ENCODE measurements at places on chromosomes 11 and 22.

GRCh38 chr22:45435544-45436139, 22.1 kb downstream of the RIBC2 start:
- DNase-seq: peak; percentile 62

- DNase-seq: no peak
These were observed 17.0 kb upstream of the SCGB1A1 start for GRCh38 chr11:62401811-62402210.

DNA sequence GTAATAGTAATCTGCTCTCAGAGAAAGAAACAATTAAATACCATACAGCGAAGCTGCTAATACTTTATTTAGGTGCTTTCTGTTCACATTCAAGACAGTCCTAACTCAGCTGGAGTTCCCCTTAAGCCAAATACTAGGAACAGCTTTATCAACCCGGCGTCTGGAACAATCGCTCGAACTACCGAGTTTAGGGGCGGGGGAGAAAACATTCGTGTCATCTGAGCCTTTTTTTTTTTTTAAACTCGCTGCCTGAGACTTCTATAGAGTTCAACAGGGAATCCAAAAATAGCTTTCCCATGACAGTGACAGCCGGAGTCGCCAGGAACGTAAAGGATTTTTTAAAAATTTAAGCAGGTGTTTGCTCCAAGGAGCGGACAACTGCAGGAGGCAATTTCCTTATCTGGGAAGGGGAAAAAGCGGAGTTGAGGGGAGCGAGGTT, 852 bp downstream of the TRAF6 start:
- no peak for DNase-seq

GRCh38 chr11:95592471-95592870, 197.1 kb downstream of the FAM76B start:
- no peak for DNase-seq

- no peak for DNase-seq
These were observed 801.7 kb downstream of the BRD1 start for GRCh38 chr22:49025791-49026493.

- DNase-seq: no peak
These were observed 15.6 kb downstream of the LTO1 start for GRCh38 chr11:69659591-69659990.

GRCh38 chr11:27553186-27553585, 46.6 kb upstream of the LIN7C start:
- no peak for DNase-seq

DNA sequence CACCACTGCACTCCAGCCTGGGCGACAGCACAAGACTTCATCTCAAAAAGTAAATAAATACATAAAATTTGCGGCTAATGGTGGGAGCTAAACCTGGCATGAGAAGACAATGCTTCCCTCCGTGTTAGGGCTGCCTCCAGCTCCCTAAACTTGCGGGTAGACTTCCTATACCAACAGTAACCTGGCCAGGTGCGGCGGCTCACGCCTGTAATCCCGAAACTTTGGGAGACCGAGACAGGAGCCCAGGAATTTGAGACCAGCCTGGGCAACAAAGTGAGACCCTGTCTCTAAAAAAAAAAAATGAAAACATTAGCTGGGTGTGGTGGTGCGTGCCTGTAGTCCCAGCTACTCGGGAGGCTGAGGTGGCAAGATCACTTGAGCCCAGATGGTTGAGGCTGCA, 25.3 kb downstream of the SLC25A18 start:
- DNase-seq: no peak

GRCh38 chr11:134231958-134232659, 7.6 kb downstream of the VPS26B start:
- DNase-seq: no peak

GRCh38 chr11:109249597-109249996, 172.4 kb upstream of the C11orf87 start:
- no peak for DNase-seq

DNA sequence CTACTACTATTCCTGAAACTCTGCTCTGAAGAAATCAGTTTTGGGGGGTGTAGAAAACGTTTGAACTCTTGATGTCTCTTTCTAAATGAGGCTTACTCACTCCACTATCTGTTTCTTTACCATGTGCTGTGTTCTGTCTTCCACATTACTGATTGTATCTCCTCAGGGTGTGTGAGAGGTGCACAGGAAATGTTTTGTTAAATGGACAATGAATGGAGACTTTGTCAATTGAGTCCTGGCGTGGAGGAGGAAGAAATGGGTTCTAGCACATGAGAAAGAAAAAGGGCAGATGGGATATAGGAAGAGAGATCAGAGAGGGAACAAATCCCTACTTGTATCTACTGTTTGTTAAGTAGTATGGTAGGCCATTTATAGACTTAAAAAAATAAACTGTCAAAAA, 577.1 kb upstream of the CCDC90B start:
- DNase-seq: no peak

- DNase-seq: no peak
These were observed 50.1 kb upstream of the SHANK2 start for GRCh38 chr11:71302534-71302909.

DNA sequence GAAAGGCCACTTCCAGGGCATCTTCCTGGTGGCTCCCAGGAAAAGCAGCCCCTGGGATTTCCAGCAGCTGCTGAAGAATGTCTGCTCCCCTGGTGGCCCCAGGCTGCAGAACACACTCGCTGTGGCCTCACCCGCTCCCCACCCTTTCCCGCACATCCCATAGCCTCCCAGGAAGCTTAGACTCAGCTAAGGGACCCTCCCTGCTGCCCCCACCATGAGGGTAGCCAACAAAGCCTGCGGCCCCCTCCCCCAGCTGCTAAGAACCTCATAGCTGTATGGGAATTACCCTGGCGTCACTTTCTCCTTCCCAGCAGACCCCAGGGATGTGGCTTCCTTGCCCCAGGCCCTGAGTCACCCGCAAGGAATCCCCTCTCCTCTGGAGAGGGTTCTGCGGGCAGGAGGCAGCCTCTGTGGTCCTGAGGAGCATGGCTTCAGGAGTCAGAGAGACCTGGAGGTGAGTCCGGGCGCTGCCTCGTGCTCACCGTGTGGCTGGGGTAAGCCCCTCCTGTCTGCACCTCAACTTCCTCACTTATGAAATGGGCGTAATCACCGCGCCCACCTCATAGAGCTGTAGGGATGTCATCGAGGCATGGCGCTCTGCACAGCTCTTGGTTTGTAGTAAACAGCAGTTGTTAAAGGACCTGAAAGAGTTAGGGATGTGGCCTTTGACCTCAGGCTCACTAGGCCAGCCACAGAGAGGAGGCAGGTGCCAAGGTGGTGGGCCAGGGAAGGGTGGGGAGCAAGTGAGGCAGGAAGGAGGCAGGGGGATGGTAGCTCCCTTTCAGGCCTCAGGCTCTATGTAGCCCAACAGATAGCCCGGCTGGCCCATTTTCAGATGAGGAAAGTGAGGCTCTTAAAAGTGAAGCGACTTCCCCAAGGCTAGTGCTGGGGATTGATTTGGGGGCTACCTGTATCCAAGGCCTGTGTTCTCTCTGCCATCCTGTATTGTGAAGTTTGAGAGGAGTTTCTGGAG, 71.2 kb downstream of the LRRC32 start:
- DNase-seq: no peak

DNA sequence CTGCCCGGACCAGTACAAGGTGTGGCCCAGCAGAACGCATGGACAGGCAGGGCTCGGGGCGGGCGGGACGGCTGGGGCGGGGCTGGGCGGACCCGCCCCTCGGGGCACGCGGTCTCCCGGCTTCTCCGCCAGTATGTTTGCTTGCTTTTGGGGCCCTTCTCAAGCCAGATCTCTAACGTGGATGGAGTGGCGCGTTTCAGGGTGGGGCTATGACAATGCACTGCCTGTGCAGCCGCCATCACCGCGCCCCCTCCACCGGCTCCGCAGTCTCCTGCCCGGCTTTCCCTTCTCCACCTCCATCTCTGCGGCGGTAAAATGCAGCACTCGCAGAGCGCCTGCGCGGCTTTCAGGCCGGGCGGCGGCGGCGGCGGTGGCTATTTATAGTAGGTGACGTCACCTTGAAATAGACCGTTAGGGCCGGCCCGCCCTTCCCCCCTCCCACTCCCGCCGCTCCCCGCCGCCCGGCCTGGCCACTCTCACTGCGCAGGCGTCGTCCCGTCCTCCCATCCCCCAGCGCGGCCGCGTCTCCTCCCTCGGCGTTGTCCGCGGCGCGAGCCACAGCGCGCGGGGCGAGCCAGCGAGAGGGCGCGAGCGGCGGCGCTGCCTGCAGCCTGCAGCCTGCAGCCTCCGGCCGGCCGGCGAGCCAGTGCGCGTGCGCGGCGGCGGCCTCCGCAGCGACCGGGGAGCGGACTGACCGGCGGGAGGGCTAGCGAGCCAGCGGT, at the start of gene YWHAH:
TSS of gene YWHAH (plus strand) at position 558 of the 722 bp plus-strand sequence. CDS start 199 bp downstream, outside the sequence.
- DNase-seq: peak; percentile 60

DNA sequence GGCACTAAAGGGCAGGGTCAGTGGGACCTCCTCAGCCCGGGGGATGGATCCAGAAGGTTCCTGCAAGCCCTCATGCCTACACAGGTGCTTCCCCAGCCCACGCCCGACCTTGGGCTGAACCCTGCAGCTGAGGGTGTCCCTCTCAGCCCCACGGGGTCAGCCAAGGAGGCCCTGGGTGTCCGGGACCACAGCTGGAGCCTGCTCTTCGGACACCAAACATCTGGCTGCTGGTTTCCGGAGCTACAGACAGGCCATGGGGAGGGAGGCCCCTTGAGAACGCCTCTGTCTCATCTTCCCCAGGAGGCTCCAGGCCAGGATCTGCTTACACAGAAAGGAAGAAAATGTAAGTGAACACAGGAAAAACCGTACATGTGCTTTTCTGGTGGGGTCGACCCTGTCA, 355.7 kb downstream of the MN1 start:
- no peak for DNase-seq

DNA sequence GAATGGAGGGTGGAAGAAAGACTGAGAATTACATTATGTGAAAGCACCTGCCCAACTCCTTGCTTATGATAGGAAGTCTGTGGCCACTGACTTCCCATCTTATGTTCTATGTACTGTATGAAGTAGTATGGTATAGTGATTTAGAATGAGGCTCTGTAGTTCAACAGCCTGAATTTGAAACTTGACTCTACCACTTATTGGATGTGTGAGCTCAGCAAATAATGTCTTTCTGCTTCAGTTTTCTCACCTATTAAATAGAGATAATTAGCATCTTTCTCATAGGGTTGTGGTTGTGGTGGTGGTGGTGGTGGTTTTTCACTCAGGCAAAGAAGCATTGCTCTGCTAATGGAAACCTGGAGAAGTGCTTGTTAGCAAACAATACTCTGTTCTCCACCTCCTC, 121.6 kb downstream of the PAX6 start:
- no peak for DNase-seq

DNA sequence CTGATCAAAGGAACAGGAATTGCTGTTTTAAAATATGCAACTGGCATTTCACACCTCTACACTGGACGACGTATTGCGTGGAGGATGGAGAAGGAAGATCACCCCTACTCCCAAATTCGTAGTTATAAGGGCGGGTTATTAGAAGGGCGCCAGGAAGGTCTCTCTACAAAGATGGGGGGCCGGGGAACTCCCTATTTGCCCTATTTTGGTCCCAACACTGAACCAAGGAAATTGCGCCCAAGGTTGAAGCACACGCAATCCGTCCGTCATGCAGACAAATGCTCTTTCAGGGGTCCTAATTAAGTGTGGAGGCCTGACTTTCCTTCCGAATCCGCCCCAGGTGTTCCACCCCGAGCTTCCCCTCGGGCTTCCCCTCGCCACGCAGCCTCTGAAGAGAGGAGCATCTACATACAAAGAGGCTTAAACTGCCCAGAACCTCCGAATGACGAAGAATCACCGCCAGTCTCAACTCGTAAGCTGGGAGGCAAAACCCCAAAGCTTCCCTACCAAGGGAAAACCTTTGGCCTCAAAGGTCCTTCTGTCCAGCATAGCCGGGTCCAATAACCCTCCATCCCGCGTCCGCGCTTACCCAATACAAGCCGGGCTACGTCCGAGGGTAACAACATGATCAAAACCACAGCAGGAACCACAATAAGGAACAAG, 396 bp downstream of the NPAT start:
- DNase-seq: no peak

GRCh38 chr22:30123463-30123862, 43.2 kb downstream of the HORMAD2 start:
- DNase-seq: no peak

DNA sequence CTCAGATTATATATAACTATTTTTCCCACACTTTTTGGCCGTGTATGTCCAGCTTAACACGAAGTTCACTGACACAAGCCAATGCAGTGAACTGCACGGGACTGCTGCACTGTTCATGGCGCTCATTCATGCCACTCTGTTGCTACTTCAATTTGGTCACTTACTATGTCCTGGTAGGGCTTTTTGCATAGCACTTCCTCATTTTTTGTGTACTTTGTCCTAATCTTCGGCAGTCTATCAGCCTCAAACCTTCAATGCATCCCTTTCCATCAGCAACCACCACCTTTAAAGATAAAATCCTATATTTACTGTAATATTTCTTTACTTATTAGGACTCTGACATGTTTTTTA, 18.7 kb upstream of the ARHGAP32 start:
- no peak for DNase-seq

GRCh38 chr11:63508009-63508408, 2.1 kb downstream of the LGALS12 start:
- DNase-seq: no peak

GRCh38 chr11:33713151-33713855, 12.7 kb upstream of the C11orf91 start:
- no peak for DNase-seq

DNA sequence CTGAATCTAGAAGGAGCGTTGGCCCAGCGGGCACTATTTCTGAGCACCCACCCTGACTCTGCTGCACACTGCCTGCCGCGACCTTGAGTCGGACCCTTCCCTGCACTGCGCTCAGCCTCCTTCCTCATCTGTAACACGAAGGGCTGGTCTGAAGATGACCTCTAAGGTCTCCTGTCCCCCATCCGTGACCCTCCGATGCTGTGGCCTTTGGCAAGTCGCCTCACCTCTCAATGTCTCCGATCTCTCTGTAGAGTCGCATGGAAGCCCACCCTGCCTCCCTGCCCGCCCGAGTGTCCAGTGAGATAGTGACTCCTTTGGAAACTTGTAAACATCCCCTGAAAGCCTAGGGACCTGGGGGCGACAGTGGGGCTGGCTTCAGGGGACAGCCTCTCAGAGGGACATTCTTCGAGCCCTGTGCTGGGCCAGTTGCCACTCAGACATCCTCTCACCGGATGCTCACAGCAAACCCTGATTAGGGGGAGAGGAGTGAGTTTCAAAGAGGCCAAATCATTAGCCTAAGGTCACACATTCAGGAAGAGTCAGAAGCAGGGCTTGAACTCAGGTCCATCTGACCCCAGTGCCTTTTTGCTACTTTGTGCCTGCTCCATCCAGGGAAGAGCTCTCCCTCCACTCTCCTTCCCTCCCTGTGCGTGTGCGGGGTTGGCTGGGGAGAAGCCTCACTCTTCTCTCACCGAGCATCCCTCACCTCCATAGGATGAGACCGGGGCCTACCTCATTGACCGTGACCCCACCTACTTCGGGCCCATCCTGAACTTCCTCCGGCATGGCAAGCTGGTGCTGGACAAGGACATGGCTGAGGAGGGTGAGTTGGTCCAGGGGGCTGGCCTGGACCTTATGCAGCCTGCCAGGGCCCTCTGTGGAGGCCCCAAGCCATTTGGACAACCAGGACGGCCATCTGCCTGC, 1.1 kb downstream of the KCTD17 start:
- no peak for DNase-seq
